ENCODE measurements at places on chromosomes 2 and 18. TPM values are rescaled to one million over a fixed set of nuclear protein-coding genes. Genes with fewer than 3 reads are reported as not detected.
A peak's percentile ranks its signal among the peaks of the same experiment; 100 is the strongest.

DNA sequence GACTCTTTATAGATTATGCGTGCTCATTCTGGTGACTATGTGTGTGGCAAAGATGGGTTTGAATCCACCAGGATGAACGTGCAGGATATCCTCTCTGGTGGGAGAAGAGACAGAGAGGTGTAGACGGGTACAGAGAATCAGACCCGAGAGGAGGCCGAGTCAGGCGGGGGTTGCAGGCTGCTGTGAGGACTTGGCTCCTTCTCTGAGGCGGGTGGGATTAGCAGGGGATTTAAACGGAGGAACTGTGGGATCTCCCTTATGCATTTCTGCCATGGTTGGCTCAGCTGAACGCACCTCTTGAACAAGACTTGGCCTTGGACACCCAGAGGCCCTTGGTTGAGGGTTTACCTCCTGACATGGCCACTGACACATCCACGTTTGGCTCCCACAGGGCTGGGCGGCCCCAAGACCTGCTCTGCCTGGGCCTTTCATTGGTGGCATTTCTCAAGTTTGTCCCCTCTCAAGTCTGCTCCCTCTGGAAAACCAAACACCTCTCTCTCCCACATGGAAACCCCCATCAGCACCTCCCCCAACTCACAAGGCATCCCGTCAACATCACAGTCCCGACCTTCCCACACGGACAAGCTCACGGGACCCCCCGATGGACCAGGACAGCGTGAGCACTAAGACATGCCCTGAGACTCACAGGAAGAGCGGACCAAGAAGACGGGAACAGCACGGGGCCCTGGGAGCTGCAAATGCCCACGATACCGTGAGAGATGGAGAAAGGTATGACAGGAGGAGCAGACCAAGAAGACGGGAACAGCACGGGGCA lies 158.3 kb downstream of the RTP5 start:
- DNase-seq, result no peak

The QPCT gene
- total RNA-seq, result 7.9 TPM

- DNase-seq, result peak; percentile 64
Observed at GRCh38 chr18:24397131-24397693, 412 bp downstream of the OSBPL1A start.

- DNase-seq, result no peak
Observed at GRCh38 chr18:22856870-22857269, 76.3 kb upstream of the RBBP8 start.

Measured in urinary bladder (tissue), 4 donors.